Right cardiac atrium (tissue), 5 donors: ENCODE measurements at places on chromosomes 5 and 9. TPM values are rescaled to one million over a fixed set of nuclear protein-coding genes. Genes with fewer than 3 reads are reported as not detected.

The DMRT3 gene
- not detected for total RNA-seq

The OR1J2 gene
- not detected for total RNA-seq

DNA sequence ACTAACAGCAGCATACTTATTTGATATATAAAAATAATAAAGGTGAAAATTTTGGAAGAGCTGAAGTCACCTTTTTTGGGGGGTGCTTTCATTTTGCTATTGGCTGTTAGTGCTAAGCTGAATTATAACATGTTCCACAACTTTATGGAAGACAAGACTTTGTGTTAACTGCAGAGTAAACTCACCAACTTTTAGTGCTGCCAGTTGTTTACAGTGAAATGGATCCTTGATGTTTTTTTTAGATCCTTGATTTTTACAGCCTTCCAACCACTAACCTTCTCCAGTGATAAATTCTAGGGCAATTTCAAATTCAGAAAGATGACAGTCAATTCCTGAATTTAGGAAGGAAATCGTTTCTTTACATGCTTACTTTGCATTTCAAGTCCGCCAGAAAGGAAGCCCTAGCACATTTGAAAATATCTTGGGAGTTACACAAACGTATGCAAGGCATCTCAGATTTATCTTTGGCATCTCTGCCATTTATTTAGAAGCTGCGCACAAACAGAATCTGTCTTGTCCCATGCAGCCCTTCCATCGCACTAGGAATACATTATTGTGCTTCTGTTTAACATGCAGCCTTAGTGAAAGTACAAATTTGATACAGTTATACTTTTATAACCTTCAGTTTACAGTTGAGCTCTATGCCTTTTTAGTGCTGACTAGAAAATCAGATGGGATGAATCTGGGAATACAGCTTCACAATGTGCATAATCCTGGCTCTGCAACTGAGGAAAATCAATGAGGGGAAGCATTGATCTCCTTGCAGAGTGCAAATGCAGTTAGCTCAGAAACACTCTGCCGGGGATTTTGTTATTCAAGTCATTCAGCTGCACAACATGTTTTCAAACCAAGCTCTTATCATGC lies 142.4 kb upstream of the ZNF608 start:
- no peak for DNase-seq

GRCh38 chr5:79025054-79025472 lies 40.0 kb upstream of the ARSB start:
- DNase-seq, result peak; percentile 79

DNA sequence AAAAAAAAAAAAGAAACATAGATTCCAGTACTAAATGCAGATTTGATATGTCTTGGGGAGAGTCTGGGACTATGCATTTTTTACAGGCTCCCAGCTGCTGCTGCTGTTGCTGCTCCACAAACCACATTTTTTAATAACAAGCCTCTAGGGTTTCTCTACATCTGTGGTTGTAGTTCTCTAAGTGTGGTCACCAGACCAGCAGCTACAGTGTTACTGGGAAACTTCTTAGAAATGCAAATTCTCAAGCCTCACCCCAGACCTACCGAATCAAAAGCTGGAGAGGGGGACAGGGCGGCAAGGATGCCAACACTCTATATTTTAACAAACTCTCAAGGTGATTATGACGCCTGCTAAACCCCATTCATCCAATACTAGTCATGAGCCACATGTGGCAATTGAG lies 293.4 kb upstream of the PTGER4 start:
- no peak for DNase-seq

- no peak for DNase-seq
Measured at GRCh38 chr5:61933787-61934626, 372.0 kb upstream of the KIF2A start.

DNA sequence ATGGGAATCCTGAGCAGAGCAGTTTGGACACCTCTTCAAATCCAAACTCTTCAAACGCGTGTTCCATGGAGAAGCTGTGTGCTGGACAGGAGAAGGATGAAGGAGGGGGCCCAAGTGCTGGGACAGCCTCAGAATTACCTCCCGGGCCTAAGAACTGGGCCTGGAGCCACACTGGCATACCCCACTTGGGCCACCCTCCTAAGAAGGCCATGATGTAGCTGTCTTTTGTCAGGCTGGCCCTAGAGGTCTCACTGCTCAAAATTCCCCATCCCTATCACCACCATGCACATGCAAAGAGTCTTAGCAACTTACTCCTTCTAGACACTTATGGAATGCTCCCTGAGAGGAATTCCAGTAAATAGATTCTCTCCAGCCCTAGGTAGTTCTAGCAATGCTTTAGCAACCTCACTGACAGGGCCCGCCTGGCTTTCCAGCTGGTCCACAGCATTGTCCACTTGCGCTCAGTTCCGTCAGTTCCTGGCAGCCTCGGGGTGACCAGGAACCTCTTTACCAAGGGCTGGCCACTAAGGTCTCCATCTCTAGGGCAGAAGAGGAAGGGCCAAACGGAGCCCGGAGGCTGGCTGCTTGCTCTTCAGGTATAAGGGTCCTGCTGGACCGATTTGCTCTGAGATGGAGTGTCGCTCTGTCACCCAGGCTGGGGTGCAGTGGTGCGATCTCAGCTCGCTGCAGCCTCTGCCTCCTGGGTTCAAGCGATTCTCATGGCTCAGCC lies 75.3 kb downstream of the RGS3 start:
- DNase-seq, result no peak

- DNase-seq, result peak; percentile 94
Measured at GRCh38 chr5:150488519-150489359, 19.2 kb upstream of the NDST1 start.
